ENCODE measurements at places on chromosomes 1 and 21. TPM values are rescaled to one million over a fixed set of nuclear protein-coding genes. Genes with fewer than 3 reads are reported as not detected.

Gene ZYG11A
- total RNA-seq = 0.77 TPM

Gene RIPK4
- under 0.01 TPM for total RNA-seq

Gene OR2T29
- total RNA-seq = not detected

- DNase-seq = no peak
- no peak overlapping the region for H3K27ac ChIP-seq
- H3K4me3 ChIP-seq = no peak overlapping the region
- no peaks in the 10 kb centered on the region for H3K4me1 ChIP-seq
- H3K27me3 ChIP-seq = no peaks in the 10 kb centered on the region
Measured at GRCh38 chr1:51009381-51009780, 39.3 kb downstream of the CDKN2C start.

GRCh38 chr1:112689196-112689841 lies 14.9 kb downstream of the MOV10 start:
- H3K36me3 ChIP-seq = peaks cover 8% of the 10 kb centered on the region
- DNase-seq = no peak
- H3K4me1 ChIP-seq = no peaks in the 10 kb centered on the region
- no peak overlapping the region for H3K27ac ChIP-seq
- no peak overlapping the region for H3K4me3 ChIP-seq

GRCh38 chr21:46363698-46364097 lies 39.7 kb downstream of the PCNT start:
- DNase-seq = no peak
- no peak overlapping the region for H3K27ac ChIP-seq
- H3K4me1 ChIP-seq = no peaks in the 10 kb centered on the region
- H3K27me3 ChIP-seq = no peaks in the 10 kb centered on the region
- H3K36me3 ChIP-seq = peaks cover 18% of the 10 kb centered on the region
- H3K4me3 ChIP-seq = no peak overlapping the region

Measured in fibroblast of lung (primary cell).